Gastrocnemius medialis (tissue), 4 donors: ENCODE measurements at places on chromosomes 1 and 21. TPM values are rescaled to one million over a fixed set of nuclear protein-coding genes. Genes with fewer than 3 reads are reported as not detected.

RPS6KA1 gene
- 3.2 TPM for total RNA-seq

- H3K4me1 ChIP-seq, result no peaks in the 10 kb centered on the region
- H3K36me3 ChIP-seq, result no peaks in the 10 kb centered on the region
- no peak overlapping the region for H3K27ac ChIP-seq
- no peak for DNase-seq
Observed at GRCh38 chr1:244386595-244386994, 65.1 kb downstream of the ADSS2 start.

DNA sequence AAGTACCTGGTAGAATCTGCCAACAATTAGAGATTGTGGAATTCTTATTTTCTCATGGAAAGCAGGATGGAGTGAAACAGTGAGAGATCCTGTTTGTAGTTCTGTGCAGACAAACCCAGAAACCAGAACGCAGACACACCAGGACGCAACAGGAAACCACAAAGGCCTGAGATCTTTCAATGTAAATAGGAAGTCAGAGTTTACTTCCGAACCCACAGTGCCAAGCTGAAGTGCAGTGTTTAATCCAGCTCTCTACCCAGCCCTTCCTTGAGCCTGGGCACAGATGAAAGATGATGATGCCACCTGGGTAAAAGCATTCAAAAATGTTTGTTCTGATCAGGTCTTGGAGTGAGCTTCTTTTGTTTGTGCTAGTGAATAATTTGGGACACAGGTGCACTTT lies 244.2 kb upstream of the HOOK1 start:
- DNase-seq, result no peak
- H3K27ac ChIP-seq, result no peak overlapping the region
- no peaks in the 10 kb centered on the region for H3K27me3 ChIP-seq
- H3K4me3 ChIP-seq, result no peak overlapping the region

DNA sequence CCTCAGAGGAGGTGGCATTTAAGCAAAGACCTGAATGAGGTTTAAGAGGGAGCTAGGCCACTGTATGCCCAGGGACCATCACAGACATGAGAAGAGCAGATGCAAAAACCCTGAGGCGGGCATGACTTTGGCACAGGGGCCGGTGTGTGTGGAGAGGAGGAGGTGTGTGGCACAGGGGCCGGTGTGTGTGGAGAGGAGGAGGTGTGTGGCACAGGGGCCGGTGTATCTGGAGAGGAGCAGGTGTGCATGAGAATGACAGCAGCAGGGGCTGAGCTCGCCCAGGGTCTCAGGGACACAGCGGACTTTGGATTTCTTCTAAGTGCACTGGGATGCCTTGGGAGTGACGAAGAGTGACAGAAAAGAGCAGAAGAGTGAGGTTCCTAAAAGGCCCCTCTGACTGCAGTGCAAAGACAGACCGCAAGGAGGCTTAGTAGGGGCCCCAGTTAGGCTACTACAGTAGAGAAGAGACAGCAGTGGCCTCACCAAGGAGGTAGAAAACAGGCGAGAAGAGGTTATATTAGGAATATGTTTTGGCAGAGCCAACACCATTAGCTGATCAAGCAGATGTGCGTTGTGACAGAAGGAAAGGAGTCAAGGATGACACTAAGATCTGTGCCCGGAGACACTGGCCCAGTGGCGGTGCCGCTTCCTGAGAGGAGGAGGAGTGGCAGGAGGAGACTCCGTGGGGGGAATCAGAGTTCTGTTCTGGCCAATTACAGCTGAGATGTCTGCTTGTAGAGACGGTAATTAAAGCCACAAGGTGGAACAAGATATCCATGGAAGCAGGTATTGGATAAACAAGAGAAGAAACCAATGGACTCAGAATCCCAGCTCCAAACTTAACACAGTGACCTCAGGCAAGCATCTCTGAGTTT lies 18.4 kb downstream of the ZBTB17 start:
- no peak for DNase-seq
- no peak overlapping the region for H3K27ac ChIP-seq
- no peaks in the 10 kb centered on the region for H3K36me3 ChIP-seq
- peaks cover 33% of the 10 kb centered on the region for H3K4me1 ChIP-seq

GRCh38 chr1:154975409-154976059 lies 1.1 kb downstream of the CKS1B start:
- DNase-seq, result no peak
- peak overlapping the region; percentile 96 for H3K27ac ChIP-seq
- no peaks in the 10 kb centered on the region for H3K27me3 ChIP-seq

GRCh38 chr1:101697072-101697471 lies 299.7 kb downstream of the OLFM3 start:
- H3K36me3 ChIP-seq, result no peaks in the 10 kb centered on the region
- H3K4me3 ChIP-seq, result no peak overlapping the region
- no peak overlapping the region for H3K27ac ChIP-seq
- DNase-seq, result no peak
- no peaks in the 10 kb centered on the region for H3K4me1 ChIP-seq
- no peaks in the 10 kb centered on the region for H3K27me3 ChIP-seq

GRCh38 chr1:40341491-40342380 lies 24.6 kb upstream of the COL9A2 start:
- no peak overlapping the region for H3K4me3 ChIP-seq
- no peaks in the 10 kb centered on the region for H3K4me1 ChIP-seq
- no peak for DNase-seq
- no peak overlapping the region for H3K27ac ChIP-seq
